ENCODE measurements at places on chromosomes 3 and 15. TPM values are rescaled to one million over a fixed set of nuclear protein-coding genes. Genes with fewer than 3 reads are reported as not detected.
A peak's percentile ranks its signal among the peaks of the same experiment; 100 is the strongest.

The CIDEC gene
- total RNA-seq, result not detected

The RTP3 gene
- total RNA-seq, result not detected

The CSTA gene
- total RNA-seq, result 9.3 TPM

The MYLK gene
- total RNA-seq, result 786 TPM

The PLA2G4D gene
- total RNA-seq, result not detected

The NLGN1 gene
- 15.5 TPM for total RNA-seq

The PXYLP1 gene
- total RNA-seq, result 29.6 TPM

The ST8SIA2 gene
- not detected for total RNA-seq

DNA sequence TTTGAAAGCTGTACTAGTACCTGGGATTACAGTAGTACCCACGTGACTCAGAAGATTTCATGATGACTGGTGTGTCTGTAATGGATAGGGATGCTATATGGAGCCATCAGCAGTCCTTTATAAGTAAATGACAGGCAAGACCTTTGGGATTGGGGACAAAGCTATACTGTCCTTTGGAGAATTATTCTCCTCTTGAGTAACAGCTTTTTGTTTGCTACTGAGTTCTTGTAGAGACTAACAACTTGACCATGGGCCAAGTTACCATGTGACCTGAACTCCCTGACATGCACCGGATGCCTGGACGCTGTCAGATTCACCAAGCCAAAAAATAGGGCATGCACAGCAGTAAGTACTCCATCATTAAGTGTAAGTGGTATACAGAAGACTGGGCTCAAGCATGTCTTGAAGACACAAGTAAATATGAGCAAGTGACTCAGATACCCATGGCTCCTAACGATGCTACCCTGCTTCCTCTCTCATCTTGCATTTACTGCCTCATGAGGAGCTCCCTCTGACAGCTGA is 12.9 kb downstream of the SEC11A start:
- H3K36me3 ChIP-seq, result no peaks in the 10 kb centered on the region
- H3K4me3 ChIP-seq, result no peak overlapping the region
- H3K27ac ChIP-seq, result peak overlapping the region; percentile 51
- DNase-seq, result no peak
- H3K27me3 ChIP-seq, result no peaks in the 10 kb centered on the region

GRCh38 chr3:171895291-171895690 is 52.1 kb downstream of the TMEM212 start:
- H3K27ac ChIP-seq, result no peak overlapping the region
- DNase-seq, result no peak
- H3K4me1 ChIP-seq, result no peaks in the 10 kb centered on the region
- H3K27me3 ChIP-seq, result no peaks in the 10 kb centered on the region

- no peaks in the 10 kb centered on the region for H3K27me3 ChIP-seq
- no peaks in the 10 kb centered on the region for H3K36me3 ChIP-seq
- no peak overlapping the region for H3K4me3 ChIP-seq
These were observed 257.2 kb downstream of the NFKBIZ start for GRCh38 chr3:102106416-102107097.

- H3K27ac ChIP-seq, result no peak overlapping the region
- DNase-seq, result no peak
- no peak overlapping the region for H3K4me3 ChIP-seq
- H3K36me3 ChIP-seq, result no peaks in the 10 kb centered on the region
- H3K4me1 ChIP-seq, result no peaks in the 10 kb centered on the region
- H3K27me3 ChIP-seq, result no peaks in the 10 kb centered on the region
These were observed 503.3 kb upstream of the CFAP20DC start for GRCh38 chr3:59553076-59553475.

GRCh38 chr3:172056416-172056815 is 17.0 kb downstream of the FNDC3B start:
- no peak overlapping the region for H3K4me3 ChIP-seq
- H3K27ac ChIP-seq, result no peak overlapping the region
- H3K27me3 ChIP-seq, result no peaks in the 10 kb centered on the region
- no peaks in the 10 kb centered on the region for H3K36me3 ChIP-seq
- H3K4me1 ChIP-seq, result peaks cover 4% of the 10 kb centered on the region
- no peak for DNase-seq

DNA sequence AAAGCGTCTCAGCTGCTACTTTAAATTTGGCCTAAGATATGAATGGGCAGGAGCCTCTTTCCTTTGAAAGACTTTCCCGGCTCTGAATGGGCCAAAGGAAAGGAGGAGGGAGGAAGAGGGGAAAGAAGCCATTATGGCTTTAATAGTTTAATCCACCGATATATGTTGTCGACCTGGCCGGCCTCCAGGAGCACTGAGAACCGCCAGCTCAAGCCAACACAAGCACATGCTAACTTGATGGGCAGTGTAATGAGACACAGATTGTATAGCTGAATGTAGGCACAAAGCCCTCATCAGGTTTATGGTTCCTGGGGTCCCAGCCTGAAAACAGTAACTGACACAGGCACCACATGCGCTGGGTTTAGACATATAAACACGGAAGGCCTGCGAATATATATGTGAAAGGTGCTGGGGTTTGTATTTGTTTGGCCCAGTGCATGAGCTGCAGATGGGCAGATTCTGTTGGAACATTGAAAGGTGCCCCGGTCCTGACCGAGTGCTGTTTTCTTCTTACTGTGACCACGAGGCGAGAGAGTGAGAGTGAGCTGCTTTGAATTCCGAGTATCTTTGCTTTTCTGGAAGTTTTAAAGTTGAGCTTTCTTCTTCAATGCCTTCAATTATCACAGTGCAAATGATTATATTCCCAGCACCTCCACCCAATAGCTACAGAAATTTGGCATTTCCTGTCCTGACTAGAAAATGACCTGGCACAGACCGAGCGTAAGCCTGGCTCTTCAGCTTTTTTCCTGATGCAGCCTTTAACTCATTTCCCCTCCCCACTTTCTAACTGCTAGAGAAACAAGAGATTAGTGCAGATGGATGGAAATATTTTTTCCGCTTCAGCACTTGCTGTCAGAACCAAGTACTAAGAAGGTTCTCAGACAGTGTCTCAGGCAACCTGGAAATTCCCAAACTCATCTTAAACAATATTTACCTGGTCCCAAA is 267.3 kb downstream of the RORA start:
- no peak for DNase-seq
- H3K4me1 ChIP-seq, result no peaks in the 10 kb centered on the region
- H3K27ac ChIP-seq, result no peak overlapping the region
- no peaks in the 10 kb centered on the region for H3K36me3 ChIP-seq

DNA sequence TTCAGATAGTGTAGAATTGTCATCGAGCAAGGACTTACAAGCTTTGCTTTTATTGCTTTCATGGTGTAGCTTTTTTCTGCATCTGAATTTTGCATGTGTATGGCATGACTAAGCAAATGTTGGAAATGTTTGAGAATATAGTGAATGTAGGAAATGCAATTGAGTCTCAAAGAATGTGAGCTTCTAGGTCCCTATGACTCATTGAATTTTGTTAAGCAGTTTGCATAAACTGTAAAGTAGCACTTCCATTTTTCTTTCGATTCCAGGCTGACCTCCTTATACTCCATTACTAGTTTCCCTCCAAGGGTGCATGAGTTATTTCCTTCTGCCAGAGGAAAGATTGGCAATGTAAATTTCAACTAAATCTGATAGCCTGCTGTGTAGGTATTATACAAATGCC is 619.2 kb downstream of the DIPK2A start:
- H3K4me3 ChIP-seq, result no peak overlapping the region
- H3K27me3 ChIP-seq, result no peaks in the 10 kb centered on the region
- no peak for DNase-seq

GRCh38 chr15:93378558-93378957 is 289.5 kb upstream of the RGMA start:
- H3K4me1 ChIP-seq, result no peaks in the 10 kb centered on the region
- H3K27me3 ChIP-seq, result no peaks in the 10 kb centered on the region
- H3K27ac ChIP-seq, result no peak overlapping the region
- no peaks in the 10 kb centered on the region for H3K36me3 ChIP-seq
- no peak for DNase-seq

DNA sequence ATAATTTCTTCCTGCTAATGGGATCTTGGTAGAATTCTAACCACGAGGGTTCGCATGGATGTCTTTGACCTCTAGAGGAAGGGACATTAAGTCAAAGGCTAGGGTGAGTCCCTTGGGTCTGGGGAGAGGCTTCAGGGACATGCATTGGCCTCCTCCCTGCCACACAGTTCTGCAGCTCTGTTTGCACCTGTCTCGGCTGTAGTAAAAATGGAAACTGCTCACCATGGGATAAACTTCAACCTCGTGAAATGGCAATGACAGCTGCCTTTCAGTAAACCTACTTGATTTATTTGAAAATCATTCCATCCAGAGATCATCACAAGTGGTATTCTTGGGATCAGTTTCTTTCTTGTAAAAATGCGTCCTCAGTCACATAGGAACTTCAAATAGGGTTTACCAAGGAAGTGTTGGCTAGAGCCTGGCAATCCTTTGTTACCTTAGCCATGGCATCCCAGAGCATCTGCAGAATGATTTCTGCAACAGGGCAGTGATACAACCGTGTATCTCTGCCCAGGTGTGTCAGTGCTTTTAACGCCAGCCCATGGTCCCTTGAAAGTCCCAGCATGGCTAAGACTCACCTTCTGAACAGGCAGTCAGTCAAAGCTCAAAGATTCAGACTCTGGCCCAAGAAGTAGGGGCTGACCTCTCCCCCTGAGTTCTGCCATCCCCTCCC is 14.0 kb upstream of the LRTM1 start:
- H3K4me1 ChIP-seq, result no peaks in the 10 kb centered on the region
- no peak overlapping the region for H3K27ac ChIP-seq
- H3K36me3 ChIP-seq, result no peaks in the 10 kb centered on the region
- no peak for DNase-seq
- no peaks in the 10 kb centered on the region for H3K27me3 ChIP-seq

- H3K27ac ChIP-seq, result no peak overlapping the region
- H3K4me3 ChIP-seq, result no peak overlapping the region
- H3K36me3 ChIP-seq, result no peaks in the 10 kb centered on the region
- H3K4me1 ChIP-seq, result no peaks in the 10 kb centered on the region
These were observed 287.9 kb downstream of the NLGN1 start for GRCh38 chr3:173685456-173685855.

GRCh38 chr15:84604826-84605553 is 4.2 kb downstream of the ZSCAN2 start:
- H3K27ac ChIP-seq, result no peak overlapping the region
- H3K36me3 ChIP-seq, result no peaks in the 10 kb centered on the region
- H3K4me3 ChIP-seq, result no peak overlapping the region
- H3K4me1 ChIP-seq, result no peaks in the 10 kb centered on the region

DNA sequence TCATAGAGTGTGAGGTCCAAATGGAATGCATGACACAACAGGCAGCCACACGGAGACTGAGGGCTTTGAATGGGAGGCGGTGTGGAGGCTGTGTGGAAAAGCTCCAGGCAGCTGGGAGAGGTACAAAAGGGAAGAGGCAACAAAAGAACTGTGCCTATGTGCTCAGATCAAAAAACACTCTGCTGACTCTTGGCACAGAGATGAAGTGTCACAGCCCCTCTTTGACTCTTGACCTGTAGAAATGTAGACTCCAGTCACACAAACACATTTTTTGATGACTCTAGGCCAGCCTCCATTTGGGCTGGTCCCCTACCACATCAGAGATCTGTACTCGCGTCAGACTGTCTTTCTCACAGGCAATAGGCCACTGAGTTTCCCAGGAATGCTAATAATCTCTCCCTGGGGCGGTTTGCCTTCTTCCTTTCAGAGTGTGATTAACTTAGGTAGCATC is 456.0 kb downstream of the TUSC7 start:
- DNase-seq, result no peak
- H3K27me3 ChIP-seq, result no peaks in the 10 kb centered on the region
- H3K4me1 ChIP-seq, result no peaks in the 10 kb centered on the region
- H3K36me3 ChIP-seq, result no peaks in the 10 kb centered on the region
- no peak overlapping the region for H3K27ac ChIP-seq

- no peaks in the 10 kb centered on the region for H3K27me3 ChIP-seq
- H3K4me3 ChIP-seq, result no peak overlapping the region
- no peak for DNase-seq
- no peak overlapping the region for H3K27ac ChIP-seq
- H3K36me3 ChIP-seq, result no peaks in the 10 kb centered on the region
These were observed 18.3 kb upstream of the MED12L start for GRCh38 chr3:151067158-151067557.

DNA sequence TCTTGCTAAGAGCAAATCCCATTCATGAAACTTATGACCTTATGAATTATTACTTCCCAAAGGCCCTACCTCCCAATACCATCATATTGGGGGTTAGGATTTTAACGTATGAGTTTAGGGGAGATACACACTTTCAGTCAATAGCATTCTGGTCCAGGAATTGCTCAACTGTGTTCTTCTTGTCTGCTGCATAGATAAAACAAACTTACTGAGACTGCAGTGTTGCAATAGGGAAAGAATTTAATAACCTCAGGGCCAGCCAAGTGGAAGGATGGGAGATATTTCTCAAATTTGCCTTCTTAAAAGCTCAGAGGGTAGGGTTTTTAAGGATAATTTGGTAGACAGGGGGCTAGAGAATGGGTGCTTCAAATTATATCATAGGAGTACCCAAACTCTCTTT is 625.8 kb downstream of the OTOL1 start:
- H3K4me3 ChIP-seq, result no peak overlapping the region
- H3K27me3 ChIP-seq, result no peaks in the 10 kb centered on the region
- no peaks in the 10 kb centered on the region for H3K4me1 ChIP-seq

Data from aorta (tissue), 5 donors.